GM12864 (cell line): ENCODE measurements at places on chromosomes 16 and 17.

- DNase-seq, result no peak
These were observed 49.1 kb downstream of the ARHGAP17 start for GRCh38 chr16:24966031-24966430.

GRCh38 chr17:81684442-81684911 lies 666 bp downstream of the HGS start:
- no peak for DNase-seq

DNA sequence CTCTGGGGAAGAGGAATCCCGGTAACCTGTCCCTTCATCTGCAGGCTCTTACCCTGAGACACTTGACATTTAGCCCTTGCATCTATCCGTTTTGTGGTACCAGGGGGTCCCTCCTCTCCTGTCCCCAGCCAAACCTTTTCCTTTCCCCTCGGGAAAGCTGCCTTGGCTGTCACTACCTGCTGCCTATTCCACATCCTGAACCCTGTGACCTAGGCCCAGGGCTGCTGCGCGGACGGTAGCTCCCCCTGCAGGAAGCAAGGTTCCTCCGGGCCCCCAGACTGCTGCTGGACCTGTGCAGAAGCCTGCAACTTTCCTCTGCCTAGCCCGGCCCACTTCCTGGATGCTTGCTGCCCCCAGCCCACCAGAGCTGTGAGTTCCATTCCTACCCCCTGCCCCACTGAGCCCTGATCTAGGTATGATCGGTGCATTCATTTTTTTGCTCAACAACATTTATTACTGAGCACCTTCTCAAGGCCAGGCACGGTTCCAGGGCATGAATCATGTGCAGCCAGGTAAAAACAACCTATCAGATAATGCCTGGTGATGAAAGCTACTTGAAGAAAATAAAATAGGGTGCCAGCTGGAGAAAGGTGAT lies 10.5 kb upstream of the ALDOA start:
- no peak for DNase-seq

DNA sequence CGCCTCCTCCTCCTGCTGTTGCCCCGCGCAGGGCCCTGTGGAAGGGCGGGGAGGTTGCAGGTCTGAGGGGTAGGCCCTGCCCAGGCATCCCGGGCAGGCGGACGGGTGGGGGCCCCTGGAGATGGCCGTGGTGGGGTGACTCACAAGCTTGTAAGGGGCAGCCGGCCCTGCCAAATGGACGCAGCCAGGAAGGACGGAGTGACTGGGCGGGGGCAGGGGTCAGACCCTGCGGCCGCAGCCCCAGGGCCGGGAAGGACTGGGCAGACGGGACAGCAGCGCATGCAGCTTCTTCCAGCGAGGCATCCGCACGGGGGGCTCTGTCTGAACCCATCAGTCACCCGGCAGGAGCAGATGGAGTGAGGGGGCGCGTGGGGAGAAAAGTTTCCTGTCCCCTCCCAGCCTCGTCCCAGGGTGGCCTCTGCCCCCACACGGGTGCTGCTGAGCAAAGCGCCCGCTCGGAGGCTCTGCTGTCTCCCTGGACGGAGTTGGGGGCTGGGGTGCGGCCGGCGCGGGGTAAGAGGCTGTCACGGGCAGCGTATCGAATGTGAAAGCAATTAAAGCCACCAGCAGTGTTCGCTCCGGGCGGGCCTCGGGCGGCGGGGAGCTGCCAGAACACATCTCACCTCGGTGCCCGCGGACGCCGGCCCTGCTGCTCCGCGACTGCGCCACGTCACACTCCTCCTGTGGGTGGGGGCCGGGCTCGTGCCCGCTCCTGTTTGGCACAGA lies 5.4 kb upstream of the PRR35 start:
- DNase-seq, result no peak

- DNase-seq, result no peak
These were observed 60.3 kb downstream of the ZNF778 start for GRCh38 chr16:89277641-89278341.

DNA sequence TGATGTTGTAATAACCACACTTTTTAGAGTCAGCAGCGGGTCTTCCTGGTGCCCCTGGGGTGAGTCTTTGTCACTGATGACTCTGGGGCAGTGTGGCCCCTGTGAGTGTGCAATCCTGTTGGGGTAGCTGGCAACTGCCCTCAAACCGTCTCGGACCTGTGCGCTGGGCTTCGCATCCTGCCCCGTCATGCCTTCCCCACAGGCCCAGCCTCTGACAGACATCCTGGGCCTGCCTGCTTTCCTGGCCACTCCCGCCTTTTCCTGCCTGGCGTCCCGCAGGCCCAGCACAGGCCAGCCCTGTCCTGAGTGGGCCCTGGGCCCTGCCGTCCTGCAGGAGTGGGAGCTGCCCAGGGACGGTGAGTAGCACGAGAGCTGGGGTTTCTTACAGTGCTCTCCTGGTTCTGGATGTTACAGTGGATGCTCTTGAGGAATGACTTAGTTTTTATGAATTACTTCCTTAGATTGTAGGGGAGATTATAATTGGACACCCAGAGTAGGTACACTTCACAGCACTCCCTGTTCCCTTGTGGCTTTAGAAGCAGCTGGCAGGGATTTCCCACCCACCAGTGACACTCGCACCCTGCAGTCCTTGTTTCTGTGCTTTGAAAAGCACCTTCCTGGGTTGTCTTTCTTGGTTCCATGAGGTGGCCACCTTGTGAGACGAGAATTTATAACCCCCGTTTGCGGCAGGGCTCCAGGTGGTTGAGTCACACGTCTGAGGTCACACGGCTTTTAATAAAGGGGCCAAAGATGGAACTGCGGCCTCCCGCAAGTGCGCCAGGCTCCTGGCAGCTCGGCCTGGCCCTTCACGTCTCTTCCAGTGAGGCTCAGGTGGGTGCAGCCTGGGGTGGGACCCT lies 50.0 kb upstream of the CAPN15 start:
- no peak for DNase-seq

DNA sequence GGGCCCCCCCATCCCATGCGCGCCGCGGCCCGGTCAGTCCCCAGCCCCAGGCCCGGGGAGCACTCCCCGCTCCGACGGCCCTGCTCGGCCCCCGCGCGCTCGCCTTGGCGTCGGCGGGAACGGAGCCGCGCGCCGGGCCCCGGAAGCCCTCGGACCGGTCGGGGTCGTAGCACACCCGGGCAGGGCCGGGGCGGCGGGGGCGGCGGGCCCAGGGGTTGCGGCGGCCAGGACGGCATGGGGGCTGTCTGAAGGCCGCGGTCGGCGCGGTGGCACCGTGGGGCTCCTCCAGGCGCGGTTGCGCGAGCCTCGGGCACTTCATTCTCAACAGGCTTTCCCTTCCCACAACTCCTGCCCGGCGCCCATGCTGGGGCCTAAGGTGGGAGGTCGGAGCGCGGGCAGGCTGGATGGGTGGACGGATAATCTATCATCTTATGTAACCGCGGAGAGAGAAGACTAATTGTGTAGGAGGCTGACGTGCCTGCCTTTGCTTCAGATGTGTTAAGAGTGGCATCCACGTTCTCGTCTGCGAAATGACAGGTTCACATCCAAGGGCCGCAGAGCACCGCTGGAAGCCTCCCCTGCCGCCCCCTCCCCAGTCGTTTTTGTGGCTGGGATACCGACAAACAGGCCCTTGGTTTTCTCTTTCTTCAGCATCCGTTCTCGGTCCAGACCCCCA lies 708 bp downstream of the BAIAP2 start:
- DNase-seq, result no peak

GRCh38 chr16:1990351-1991134 lies 773 bp downstream of the SYNGR3 start:
- no peak for DNase-seq

GRCh38 chr17:5220074-5220473 lies 14.6 kb downstream of the SCIMP start:
- no peak for DNase-seq

- DNase-seq, result no peak
These were observed 79.7 kb upstream of the NOL11 start for GRCh38 chr17:67637901-67638641.

GRCh38 chr16:81432937-81433557 lies 11.6 kb upstream of the CMIP start:
- DNase-seq, result no peak

GRCh38 chr17:48406936-48407567 lies 23.0 kb downstream of the SKAP1 start:
- no peak for DNase-seq

DNA sequence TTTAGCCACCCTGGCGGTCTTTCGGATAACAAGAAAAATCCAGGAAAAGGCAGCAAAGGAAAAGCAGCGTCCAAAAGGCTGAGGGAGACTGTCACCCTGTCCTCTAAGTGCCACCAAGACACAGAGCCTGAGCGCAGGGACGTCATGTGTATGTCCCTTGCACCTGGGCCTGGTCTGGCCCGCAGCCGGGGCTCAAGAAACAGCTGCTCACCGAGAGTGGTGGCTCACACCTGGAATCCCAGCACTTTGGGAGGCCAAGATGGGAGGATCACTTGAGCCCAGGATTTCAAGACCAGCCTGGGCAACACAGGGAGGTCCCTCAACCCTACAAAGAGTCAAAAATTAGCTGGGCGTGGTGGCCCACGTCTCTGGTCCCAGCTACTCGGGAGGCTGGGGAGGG lies 9.2 kb upstream of the MEAK7 start:
- no peak for DNase-seq

- no peak for DNase-seq
These were observed 258.0 kb downstream of the PMP22 start for GRCh38 chr17:15007147-15007553.

DNA sequence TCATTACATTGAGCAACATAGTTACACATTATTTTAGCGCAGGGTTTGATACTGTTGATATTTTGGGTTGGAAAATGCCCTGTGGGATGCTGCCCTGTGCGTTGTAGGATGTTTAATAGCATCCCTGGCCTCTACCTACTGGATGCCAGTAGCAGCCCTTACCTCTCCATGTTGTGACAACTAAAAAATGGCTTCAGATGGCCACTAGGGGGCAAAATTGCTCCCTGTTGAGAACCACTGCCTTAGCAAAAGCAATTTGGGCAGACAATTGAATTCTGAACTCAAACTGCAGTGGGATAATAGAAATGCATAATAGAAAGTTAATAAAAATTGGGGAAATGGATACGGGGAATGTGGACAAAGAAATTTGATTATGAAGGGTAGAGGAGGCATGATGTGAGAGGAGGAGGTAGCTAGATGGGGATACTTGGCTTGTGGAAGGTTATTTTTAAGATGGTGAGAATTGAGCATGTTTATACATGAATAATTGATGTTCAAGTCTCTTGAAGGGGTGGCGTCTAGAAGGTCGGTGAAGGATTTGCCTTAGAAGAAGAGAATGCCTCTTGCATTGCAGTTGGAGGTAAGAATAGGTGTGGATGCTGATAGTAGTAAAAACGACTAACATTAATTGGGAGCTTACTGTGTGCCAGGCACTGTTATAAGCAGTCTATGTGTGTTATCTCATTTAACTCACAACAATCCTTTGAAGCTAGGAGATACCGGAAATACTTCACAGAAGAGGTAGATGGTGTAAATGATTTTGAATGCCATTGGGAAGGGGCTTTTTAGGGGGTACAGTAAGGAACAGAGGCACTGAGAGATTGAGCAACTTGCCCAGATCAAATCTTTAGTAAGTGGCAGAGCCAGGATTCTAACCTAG lies 19.0 kb downstream of the HEATR9 start:
- DNase-seq, result peak; percentile 43
